ENCODE measurements at places on chromosomes 6 and 20.

GRCh38 chr6:113680301-113680700, 176.8 kb upstream of the MARCKS start:
- DNase-seq = no peak

GRCh38 chr6:79239536-79240168, 5.2 kb upstream of the HMGN3 start:
- no peak for DNase-seq

DNA sequence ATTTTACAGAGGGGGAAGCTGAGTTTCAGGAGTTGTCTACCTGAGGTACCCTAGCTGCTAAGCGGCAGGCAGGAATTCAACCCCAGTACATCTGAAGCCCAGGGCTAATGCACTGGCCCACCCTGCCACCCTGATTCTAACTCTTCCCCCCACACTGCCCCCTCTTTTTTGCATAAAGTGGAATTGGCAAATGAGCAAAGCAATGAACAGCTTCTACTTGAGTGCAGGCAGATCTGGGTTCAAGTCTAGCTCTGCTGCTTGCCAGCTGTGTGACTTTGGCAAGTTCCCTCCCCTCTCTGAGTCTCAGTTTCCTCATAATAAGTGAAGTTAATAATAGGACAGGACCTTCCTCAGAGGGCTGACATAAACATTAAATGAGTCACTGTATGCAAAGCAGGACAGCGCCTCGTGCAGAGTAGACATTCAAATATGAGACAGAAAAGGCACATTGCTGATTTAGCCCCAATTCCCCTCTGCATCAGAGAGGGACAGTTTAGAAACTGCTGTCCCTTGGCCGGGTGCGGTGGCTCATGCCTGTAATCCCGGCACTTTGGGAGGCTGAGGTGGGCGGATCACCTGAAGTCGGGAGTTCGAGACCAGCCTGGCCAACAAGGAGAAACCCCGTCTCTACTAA, 4.7 kb downstream of the ADA start:
- no peak for DNase-seq

DNA sequence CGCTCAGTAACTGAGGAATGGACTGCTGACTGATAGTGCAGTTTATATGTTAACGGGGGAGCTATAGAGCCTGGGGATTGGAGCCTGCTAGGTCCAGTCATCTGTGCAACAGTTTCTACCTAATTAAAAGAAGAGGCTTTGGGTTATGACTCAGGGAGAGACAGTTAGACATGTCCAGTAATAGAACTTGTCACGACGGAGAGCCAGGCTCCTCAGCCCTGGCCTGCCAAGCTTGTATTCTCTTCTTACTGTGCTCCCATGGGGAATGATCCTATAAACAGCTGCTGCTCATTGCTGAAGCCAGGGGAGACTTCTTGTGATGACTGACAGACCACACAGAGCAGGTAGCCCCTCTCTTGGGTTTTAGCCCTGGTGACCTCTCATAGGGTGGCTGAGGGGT, 69.3 kb downstream of the SYNJ2 start:
- no peak for DNase-seq

DNA sequence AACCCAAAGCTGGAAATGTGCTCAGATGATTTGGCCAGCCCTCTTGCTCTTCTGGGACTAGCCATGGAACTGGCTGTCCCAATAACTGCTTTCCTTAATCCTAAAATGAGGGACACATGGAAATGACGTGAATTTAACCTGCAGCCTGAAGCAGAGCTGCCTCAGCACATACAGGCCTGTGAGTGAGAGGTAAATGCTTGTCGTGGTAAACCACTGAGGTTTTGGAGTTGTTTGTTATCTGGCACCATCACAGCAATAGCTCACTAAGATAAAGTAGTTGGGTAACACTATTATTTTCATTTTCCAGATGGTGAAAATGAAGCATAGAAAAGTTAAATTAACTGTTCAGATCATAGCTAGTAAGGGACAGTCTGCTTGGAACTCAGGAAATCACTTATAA, 333.4 kb upstream of the CHD6 start:
- DNase-seq = no peak

- DNase-seq = no peak
These were observed 312.5 kb upstream of the PLCB4 start for GRCh38 chr20:8756410-8756809.

- no peak for DNase-seq
These were observed 34.9 kb upstream of the TINAG start for GRCh38 chr6:54273214-54273820.

DNA sequence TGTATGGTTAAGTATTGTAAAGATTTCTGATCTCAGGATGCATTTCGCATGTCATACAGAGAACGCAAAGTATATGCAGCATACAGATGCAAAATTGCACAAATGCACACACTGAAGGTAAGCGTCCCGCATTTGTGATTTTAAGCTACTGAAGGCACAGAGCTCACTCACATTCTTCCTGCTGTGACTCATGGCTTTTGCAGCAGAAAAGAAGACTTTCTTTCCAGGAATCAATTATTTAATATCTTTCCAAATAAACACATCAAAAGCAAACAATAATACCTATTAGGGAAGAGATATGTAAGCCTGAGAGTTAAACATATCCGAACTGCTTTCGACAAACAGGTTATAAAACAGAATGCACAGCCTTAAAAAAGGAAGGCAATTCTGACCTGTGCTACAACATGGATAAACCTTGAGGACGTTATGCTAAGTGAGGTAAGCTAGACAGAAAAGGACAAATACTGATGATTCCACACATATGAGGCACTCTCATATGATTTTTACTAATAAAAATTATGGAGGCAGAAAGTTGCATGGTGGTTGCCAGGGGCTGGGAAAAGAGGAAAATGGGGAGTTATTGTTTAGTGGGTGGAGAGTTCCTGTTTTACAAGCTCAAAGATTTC, 109.0 kb downstream of the TFAP2A start:
- DNase-seq = no peak

DNA sequence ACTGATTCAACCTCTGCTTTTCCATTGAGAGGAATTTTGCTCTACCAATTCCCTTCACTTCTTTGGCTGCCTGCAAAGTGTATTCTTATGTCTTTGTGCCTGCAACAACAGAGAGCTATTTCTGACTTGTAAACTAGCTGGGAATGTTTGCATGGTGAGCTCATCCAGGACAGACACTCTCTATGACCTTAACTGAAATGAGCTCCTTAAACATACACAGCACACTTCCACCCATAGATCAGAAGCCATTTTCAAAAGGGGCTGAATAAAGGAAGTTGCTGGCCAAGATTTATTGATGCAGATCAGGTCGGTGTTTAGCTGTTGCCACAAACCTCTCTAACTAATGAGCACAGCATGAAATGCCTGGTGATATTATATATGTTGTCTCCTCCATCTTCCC, 377.7 kb downstream of the BTBD9 start:
- DNase-seq = no peak

DNA sequence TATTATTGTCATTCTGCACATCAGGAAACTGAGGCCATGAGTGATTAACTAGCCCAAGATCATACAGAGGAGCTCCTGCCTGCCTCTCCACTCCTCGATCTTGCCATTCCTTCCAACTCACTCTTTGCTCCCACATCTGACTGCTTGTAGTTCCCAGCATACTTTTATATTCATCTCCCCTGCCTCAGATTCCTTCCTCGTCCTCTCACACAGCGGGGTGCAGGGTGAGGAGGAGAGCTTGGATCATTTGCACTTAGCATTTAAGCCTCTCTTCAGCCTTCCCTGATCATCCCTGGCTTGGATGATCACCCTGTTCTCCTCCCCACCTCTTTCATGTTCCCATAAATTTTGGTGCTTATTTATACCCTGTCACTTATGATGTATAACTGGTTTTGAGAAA, 515.1 kb upstream of the SOX4 start:
- no peak for DNase-seq

GRCh38 chr6:137581019-137581707, 87.0 kb upstream of the OLIG3 start:
- no peak for DNase-seq

GRCh38 chr6:167957626-167958025, 39.8 kb upstream of the KIF25 start:
- no peak for DNase-seq

- DNase-seq = no peak
These were observed 112.5 kb upstream of the QKI start for GRCh38 chr6:163301726-163302635.

- no peak for DNase-seq
These were observed 45.6 kb upstream of the SMLR1 start for GRCh38 chr6:130781557-130781956.

DNA sequence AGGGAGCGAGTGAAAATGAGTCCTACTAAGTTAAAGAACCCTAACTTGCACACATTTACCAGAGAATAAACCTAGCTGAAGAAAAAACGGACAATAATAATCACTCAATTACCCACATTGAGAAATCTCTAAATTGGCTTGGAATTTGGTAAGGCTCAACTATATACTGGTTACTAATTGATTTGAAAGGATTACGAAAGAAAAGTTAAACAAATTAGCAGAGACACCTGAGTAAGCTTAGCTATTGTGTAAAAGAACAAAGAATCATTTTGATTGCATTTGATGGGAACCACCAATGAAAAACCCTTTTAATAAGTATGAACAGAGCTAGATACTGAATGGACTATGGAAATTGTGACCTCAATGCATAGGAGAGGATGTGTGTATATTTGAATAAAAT, 118.6 kb upstream of the ADGRF1 start:
- DNase-seq = no peak

GRCh38 chr6:159645640-159646039, 47.4 kb downstream of the SOD2 start:
- DNase-seq = no peak

GRCh38 chr6:33929575-33930288, 125.9 kb upstream of the MLN start:
- DNase-seq = no peak

DNA sequence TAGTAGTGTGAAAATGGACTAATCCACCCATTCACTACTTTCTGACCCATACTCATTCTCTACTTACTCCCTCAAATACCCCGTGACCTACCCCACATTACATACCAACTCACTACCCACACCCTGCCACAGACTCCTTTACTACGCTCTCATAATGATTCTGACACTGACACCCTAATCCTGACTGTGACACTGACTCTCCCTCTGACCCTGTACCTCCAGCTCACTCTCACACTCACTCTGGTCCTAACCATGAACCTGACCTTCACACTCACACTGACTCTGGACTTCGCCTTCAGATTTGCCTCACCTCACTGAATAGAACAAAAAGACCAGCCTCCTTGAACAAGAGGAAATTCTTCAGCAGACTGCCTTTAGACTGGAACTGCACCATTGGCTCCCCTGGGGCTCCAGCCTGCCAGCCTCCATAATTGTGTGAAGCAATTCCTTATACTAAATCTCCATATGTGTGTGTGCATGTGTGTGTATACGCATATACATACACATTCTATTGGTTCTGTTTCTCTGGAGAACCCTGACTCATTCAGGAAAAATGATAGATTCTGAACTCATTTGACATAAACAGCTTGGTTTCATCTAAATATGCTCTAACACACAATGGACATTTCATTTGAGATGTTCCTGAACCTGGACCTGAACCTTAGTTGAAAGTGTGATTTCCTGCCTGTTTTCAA, 10.5 kb upstream of the ZNF343 start:
- DNase-seq = no peak

- DNase-seq = no peak
These were observed 121.2 kb downstream of the ADAT2 start for GRCh38 chr6:143329323-143329722.

DNA sequence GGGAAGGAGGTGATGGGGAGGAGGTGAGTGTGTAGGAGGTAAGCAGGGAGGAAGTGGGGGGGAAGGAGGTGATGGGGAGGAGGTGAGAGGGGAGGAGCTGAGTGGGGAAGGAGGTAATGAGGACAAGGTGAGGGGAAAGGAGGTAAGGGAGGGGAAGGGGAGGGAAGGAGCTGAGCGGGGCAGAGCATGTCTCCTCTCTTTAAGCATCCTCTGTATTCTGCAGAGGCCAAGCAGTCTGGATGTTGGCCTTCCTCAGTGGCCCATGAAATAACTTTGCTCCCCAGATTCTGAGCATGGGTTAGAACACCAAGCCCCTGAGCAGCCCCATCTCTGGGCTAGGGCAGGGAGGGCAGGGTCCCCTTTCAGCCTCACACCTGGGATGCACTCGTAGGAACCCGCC, 84.6 kb downstream of the EDN3 start:
- no peak for DNase-seq

DNA sequence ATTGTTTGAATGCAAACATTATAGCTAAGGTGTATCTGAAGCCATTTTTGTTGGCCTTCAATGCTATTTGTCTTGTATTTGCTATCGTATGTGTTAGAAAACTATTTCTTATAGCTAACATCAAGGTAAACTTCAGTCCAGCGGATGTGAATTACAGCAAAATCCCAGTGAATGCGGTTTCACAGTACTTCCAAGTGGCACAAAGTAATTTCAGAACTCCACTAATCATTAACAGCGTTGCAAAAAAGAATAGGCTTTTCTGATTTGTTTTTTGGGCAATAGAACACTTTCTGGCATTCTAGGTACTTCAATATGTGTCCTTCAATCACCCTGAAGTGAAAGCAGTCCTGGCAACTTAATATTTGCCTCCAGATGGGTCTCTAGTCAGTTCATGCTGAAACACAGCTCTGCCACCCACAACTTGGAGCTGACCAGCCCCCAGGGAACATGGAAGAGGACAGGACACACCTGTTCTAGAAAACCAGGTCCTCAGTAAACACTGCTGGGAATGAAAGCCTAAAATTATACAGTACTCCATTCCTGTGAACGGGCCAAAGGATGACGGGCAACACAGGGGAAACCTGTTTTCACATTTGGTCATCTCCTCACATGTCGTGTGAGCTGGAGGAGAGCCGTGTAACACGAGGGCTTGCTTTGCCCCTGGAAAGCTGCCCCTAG, 9.7 kb upstream of the MRPS10 start:
- DNase-seq = no peak

DNA sequence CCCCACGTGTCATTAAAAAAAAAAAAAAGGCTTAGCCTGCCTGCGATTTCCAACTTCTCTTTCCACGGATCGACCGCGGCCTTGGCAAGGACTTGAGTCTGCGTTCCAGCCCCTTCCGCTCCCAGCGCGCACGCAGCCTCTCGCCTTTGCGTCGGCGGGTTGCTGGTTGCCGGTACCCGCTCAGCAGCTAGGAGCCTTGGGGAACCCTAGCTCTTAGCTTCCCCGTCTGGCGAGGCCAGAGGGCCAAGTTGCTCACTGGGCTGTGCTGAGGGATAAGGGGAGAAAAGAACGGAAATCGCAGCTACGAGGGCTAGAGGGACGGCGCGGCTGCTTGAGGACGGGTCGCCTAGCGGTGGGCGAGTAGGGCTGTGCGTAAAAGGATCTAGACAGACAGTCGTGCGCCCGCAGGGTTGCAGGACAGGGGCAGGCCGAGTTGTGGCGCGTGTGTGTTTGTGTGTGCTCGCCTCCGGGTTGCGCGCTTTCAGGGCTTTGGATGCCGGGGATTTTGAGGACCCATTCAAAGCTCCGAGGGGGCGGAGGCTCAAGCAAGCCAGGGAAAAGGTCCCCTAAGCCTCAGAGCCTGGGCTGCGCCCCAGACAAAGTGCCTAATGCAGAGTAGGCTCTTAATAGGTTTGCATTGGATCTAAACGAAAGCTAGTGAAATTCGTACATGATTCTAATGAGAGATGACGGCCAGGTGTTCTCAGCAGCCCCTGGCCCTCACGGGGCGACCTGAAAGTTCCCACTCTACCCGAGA, 40.5 kb upstream of the OSTM1 start:
- DNase-seq = no peak
